ENCODE measurements at places on chromosomes 3 and 15. TPM values are rescaled to one million over a fixed set of nuclear protein-coding genes. Genes with fewer than 3 reads are reported as not detected.

The ATP13A5 gene
- total RNA-seq, result not detected

The GOLGA8J gene
- not detected for total RNA-seq

The CD96 gene
- 7.6 TPM for total RNA-seq

The XCR1 gene
- total RNA-seq, result 1.0 TPM

The THBS1 gene
- 462 TPM for total RNA-seq

The VILL gene
- total RNA-seq, result 16.0 TPM

DNA sequence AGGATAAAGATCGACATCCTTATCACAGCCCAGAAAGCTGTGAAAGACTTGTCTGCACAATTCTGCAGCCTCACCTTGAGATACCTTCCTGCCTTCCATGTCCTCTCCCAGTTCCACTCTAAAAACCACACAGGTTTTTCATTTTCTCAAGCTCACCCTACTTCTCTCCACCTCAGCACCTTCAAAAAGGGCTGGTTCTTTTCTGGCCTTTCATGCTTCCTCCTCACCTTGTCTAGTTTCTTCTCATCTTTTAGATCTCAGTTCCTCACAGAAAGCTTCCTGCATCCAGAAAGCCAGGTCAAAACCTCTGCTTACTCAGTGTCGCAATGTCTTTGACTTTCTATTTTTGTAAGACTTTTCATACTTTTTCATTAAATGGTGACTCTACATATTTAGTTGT lies 140.2 kb upstream of the STT3B start:
- DNase-seq, result no peak

DNA sequence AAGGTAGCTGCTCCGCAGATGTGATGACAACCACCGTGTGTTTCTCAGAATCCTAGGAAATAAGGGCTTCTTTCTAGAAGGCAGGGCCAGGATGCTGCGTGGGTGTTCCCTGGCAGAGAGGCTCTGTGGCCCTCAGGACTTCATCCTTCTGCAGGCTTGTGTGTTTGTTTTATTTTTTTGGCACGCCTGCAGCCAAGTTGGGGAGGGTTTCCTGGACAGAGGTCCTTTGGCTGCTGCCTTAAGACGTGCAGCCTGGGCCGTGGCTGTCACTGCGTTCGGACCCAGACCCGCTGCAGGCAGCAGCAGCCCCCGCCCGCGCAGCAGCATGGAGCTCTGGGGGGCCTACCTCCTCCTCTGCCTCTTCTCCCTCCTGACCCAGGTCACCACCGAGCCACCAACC lies at the start of gene CLEC3B:
Gene CLEC3B, plus strand, starts transcription at position 266 of the 400 bp plus-strand sequence. Its CDS starts 60 bp downstream, at position 326.
- DNase-seq, result no peak

GRCh38 chr15:90660195-90660998 lies 56.7 kb upstream of the BLM start:
- no peak for DNase-seq

DNA sequence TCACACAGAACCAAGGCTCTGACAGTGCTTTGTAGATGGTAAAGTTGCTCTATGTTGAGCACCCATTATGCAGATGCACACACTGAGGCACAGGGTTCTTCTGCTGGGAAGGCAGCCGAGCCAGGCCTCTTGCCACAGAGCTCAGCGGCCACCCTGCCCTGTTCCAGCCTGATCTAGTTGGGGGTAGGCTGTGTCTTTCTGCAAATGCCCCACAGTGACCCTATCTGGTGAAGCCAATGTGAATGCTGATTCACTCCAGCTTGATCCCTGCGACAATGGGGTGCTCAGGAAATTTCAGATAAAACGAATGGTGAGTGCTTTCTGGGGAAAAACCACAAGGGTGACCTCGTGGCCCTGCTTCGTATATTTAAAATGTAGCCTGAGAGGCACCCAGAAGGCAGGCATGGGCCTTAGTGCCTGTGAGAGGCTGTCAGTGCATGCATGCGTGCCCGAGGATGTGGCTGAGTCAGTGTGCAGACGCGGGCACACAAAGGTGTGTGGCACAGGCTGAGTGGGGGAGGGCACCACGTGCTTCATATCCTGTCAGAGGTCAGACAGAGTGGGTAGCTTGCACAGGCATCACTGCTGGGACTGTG lies 85.7 kb downstream of the ATP2B2 start:
- no peak for DNase-seq

DNA sequence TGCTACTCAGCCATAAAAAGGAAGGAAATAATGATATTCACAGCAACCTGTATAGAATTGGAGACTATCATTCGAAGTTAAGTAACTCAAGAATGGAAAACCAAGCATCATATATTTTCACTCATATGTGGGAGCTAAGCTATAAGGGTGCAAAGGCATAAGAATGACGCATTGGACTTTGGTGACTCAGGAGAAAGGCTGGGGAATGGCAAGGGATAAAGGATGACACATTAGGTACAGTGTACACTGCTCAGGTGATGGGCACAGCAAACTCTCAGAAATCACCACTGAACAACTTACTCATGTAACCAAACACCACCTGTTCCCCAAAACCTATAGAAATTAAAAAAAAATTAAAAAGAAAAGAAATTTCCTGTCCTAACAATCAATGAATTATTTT lies 42.7 kb downstream of the ALCAM start:
- no peak for DNase-seq

GRCh38 chr3:59212128-59212779 lies 162.4 kb upstream of the CFAP20DC start:
- DNase-seq, result peak; percentile 54
